ENCODE measurements at places on chromosomes 7 and 10.

DNA sequence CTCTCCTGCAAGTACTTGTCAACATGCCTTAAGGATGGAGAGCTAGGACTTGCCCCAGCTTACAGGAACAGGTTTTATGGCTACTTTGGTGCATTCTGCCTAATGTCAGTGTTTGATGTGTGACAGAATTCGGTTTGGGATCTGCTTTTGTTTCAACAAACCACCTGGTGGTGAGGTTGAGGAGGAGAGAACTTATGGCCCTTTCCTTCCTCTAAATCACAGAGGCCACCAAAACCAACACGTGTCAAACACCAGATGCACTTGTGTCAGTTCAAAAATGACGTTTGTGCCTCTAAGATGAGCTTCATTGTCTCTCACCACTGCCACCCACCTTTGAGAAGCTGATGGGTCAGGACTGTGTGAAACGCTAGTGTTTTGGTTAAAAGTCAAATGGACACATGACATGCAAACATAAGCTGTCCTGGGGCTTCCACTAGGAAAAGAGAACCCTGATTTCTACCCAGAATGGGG lies 83.9 kb downstream of the OSBPL3 start:
- DNase-seq: no peak

DNA sequence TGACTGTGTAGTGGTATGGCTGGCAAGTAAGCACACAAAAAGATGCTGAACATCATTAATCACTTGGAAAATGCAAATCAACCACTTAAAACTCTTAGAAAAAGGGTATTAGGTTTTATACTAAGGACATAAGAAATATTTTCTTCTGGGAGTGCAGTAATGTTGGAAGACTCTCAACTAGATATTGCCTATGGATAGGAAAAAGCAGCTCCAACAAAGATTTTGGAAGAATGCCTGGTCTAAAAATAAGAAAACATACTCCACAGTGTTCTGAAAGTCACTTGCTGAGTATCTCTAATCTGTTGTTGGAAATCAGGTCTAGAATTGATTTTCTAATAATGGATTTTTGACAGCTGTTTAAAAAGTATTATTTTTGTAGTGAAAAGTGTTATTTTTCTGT lies 50.8 kb upstream of the PHYHIPL start:
- no peak for DNase-seq

DNA sequence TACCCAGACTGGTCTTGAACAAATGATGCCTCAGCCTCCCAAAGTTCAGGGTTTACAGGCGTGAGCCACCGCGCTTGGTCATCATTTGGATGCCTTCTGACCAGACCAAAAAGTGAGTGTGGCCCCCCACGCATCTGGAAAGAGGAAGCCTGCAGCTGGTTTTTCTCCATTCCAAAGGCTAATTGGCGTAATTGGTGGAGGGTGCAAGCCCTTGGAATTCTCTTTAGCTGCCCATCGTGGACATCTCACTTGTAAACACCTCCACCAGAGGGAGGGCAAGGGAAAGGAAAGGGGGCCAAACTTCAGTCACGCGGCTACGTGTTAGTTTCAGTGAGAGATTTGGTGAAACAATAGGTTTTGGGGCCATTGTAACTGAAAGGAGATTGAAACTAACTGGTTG lies 4.1 kb upstream of the ARHGAP21 start:
- DNase-seq: no peak

GRCh38 chr7:139523199-139523941 lies at the start of gene CLEC2L:
TSS of gene CLEC2L (plus strand) at chr7:139523685. CDS start at chr7:139523928, 243 bp downstream.
- no peak for DNase-seq

DNA sequence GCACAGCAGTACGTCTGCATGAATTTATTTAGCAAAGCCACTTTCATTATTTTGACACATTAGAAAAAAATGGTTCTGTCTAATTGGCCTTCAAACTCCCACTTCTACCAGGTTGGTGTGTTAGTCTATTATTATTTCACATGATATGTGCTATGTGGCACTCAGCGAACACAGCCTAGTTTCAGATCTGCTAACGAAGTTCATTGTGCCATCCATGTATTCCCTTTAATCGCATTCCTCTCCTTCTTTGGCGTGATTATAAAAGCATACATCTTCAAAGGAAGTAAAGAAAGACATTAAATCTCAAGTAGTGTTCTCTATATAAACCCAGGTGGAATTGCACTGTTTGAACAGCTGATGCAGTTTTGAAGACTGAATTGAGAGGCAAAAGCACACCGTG lies 96.4 kb upstream of the CACNA2D1 start:
- peak; percentile 55 for DNase-seq

DNA sequence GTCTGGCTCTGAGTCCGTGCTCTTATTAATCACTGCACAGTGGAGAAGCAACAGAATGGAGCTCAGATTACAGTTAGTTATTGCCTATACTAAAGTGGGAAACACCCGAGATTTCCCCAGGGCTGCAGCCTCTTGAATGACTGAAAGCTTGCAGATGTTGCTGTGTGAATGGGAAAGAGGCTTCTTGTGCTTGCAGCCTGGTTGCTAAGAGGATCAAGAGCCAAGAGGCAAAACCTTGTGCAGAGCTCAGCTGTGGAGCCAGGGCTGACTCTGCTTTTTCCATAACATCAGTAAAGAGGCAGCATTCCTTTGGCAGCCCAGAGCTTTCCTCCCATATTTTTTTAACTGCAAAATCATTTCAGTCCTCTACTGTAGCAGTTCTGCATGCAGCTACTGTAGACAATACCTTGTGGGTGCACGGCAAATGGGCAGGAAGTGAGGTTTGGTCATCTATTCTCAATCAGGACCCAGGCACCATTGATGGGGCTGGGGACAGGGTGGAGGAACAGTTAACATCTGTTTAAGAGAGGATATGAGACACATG lies 86.5 kb downstream of the RALA start:
- DNase-seq: peak; percentile 23

DNA sequence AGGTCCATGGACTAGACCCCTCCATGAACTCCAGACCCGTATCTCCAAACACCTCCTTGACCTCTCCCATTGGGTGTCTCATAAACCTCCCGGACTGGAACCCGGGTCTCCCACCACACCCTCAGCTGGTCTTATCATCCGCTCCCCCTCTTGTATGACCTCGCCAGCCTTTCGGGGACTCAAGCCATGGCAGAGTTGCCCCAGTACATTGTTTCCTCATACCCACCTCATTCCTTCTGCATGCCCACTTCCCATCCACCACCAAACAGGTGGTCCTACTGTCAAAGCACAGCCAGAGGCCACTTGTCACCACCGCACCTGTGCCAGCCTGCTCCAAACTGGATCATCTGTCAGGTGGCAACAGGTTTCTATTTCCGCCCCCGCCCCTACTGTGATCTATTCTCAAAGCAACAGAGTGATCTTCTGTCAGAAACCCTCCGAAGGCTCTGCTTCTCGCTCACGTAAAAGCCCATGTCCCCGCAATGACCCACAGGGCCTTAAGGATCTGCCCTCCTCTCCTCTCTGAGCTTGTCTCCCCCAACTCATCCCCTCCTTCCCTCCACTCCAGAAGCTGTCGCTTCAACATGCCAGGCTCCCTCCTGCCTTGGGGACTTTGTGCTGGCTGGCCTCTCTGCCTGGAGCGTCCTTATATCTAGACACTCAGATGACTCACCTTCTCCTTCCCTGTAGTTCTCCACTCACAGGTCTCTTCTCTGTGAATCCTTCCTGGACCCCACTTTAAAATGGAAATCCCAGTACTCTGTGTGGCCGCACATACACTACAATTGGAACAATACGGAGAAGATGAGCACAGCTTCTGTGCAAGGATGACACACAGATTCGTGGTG lies 22.8 kb upstream of the PRKAG2 start:
- DNase-seq: no peak

- no peak for DNase-seq
Observed at GRCh38 chr7:36309301-36309700, 80.4 kb upstream of the ANLN start.

DNA sequence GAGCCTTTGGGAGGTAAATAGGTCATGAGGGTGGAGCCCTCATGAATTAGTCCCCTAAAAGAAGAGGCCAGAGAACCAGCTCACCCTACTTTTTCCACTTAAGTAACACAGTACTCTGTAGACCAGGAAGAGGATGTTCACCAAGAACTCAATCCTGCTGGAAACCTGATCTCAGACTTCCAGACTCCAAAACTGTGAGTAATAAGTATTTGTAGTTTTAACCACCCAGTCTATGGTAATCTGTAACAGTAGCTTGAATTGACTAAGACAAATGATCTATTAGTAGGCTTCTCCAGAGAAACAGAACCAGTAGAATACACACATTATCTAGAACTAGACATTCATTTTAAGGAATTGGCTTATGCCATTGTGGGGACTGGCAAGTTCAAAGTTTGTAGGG lies 51.5 kb downstream of the ANKMY2 start:
- DNase-seq: no peak

GRCh38 chr7:157006205-157006747 lies 4.2 kb downstream of the MNX1 start:
- DNase-seq: no peak

- DNase-seq: no peak
Observed at GRCh38 chr10:63260860-63261251, 127.7 kb downstream of the NRBF2 start.

- DNase-seq: no peak
Observed at GRCh38 chr7:4299431-4299830, 382.7 kb upstream of the FOXK1 start.

GRCh38 chr10:97025613-97026242 lies 160.0 kb downstream of the SLIT1 start:
- DNase-seq: no peak

DNA sequence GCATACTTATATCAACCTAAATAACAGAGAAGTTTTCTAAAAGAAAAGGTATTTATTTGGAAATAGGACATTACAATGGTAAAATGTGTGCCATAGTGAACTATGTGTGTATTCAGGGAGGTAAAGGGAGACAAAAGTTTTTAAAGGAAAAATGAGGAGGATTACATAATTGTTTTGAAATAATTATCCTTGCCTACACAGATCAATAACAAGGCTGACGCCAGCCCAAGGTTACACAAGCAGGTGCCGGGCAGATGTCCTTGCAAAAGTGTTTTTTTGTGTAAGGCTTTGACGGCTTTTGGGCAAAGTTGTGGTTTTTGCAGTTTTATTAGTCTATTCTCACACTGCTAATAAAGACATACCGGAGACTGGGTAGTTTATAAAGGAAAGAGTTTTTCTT lies 22.7 kb upstream of the SLC35B4 start:
- no peak for DNase-seq

DNA sequence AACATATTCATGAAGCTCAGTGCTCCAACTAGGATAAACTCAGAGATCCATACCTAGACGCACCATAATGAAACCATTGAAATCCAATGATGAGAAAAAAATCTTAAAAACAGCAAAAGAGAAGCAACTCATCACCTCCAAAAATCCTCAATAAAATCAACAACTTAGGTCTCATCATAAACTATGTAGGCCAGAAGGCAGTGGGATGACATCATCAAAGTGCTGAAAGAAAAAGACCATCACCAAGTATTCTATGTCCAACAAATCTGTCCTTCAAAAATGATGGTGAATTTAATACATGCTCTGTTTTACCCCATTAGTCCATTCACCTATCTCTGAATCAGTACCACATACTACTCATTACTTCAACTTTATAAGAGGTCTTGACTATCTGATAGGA lies 304.4 kb downstream of the HDAC9 start:
- no peak for DNase-seq

DNA sequence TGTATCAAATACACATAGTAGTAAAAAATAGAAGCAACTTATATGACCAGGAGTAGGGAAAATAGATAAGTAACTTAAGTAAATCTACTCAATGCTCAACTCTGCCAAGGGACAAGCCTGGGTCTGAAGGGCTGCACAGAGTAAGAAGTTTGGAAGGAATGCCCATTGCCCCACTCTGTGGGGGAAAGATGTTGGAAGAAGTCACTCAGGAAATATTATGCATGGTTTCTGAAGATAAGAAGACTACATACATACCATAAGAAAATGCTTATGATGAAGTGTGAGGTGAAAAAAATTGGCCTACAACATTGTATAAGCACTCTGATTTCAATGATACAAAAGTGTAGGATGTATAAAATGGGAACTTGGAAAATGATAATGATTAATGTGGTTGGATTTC lies 54.0 kb downstream of the LAMB4 start:
- no peak for DNase-seq

- DNase-seq: no peak
Observed at GRCh38 chr7:116363637-116364432, 135.7 kb upstream of the CAV2 start.

- no peak for DNase-seq
Observed at GRCh38 chr10:113525713-113526112, 27.1 kb upstream of the HABP2 start.

- no peak for DNase-seq
Observed at GRCh38 chr7:40804477-40805215, 669.8 kb downstream of the SUGCT start.

DNA sequence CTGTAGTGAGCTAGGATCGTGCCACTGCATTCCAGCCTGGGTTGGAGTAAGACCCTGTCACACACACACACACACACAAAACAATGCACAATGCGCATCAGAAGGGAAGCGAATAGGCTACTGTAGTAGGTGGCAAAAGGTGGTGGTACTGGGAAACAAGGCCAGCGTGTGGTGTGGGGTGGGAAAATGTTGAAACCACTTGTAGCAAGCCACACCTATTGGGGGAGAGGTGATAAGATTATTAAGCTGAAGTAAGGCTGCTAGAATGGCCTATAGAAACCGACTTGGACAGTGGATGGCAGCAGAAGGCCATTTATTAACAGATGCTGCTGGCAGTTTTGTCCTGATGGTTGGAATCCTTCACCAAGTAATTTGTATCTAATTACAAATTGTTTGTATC lies 7.2 kb upstream of the CHCHD1 start:
- no peak for DNase-seq

- no peak for DNase-seq
Observed at GRCh38 chr10:34753014-34753757, 61.9 kb downstream of the PARD3 start.

- no peak for DNase-seq
Observed at GRCh38 chr10:131898061-131898460, 2.7 kb upstream of the PPP2R2D start.

DNA sequence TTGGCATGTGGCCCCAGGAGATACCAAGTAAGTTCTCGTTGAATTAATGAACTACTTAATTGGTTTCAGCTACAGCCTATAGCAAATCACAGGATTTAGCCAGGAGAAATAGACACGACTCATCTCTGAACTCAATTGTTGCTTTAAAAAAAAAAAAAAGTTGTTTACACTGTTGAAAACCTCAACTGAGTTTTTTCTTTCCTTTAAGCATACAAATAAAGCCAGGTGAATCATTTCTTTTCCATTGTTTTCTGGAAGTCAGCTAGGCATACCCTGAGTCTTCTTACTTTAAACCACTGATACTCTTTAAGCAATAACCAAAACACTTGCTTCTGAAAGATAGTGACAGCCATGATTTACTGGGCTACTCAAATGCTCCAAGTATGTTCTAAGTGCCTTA lies 755 bp downstream of the FRMPD2 start:
- no peak for DNase-seq
